ENCODE measurements at places on chromosomes 1 and 21.

GRCh38 chr1:95304803-95305202 lies 70.8 kb downstream of the RWDD3 start:
- no peak for DNase-seq

GRCh38 chr1:108593448-108593847 lies 33.5 kb downstream of the EEIG2 start:
- DNase-seq, result no peak

GRCh38 chr1:12477936-12478611 lies 139.9 kb downstream of the DHRS3 start:
- DNase-seq, result no peak

DNA sequence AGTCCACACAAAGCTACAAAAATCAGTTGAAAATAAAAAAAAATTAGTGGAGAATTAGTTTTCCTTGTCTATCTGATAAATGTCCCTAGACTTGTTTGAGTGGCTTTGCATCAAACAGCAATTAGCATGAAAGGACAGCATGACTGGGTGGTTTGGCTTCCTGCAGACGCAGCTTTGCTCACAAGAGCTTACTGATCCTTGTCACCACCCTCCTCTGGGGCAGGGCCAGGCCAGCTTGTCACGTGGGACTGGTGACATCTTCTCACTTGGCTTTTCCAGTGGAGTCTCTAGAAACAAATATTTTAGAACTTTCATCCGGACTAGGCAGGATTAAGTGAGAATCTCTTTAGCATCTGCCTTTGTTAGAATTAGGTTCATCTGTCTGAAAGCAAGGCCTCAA lies 76.0 kb upstream of the OLIG2 start:
- no peak for DNase-seq

Measured in CD4-positive, alpha-beta T cell treated with Interleukin-2 at 100 ng/mL for 4 hours (primary cell).